ENCODE measurements at places on chromosomes 6 and 20. TPM values are rescaled to one million over a fixed set of nuclear protein-coding genes. Genes with fewer than 3 reads are reported as not detected.
A peak's percentile ranks its signal among the peaks of the same experiment; 100 is the strongest.

Gene SNAP25
- total RNA-seq, result 5.3 TPM

Gene EDN3
- total RNA-seq, result not detected

GRCh38 chr6:135282395-135282794 is 101.3 kb downstream of the MYB start:
- no peaks in the 10 kb centered on the region for H3K4me1 ChIP-seq
- H3K36me3 ChIP-seq, result no peaks in the 10 kb centered on the region
- H3K27me3 ChIP-seq, result no peaks in the 10 kb centered on the region
- no peak for DNase-seq
- no peak overlapping the region for H3K4me3 ChIP-seq

DNA sequence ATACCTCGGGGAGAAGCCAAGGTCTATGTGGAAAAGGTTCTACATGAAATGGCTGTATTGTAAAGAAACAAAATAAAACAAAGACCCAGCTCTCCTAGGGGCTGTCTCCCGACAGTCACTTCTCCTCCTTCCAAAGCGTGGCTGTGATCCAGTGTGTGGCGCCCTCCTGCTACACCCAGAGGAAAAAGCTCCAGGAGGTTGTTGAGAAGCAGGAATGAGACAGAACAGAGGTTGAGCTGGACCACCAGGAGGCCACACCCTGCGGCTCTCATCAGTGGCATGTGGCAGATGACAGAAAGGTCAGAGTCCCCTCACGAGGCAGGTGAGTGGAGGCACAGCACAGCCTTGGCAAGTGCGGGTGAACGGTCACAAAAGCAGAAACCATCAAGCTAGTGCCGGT is 236.0 kb downstream of the TBXT start:
- no peak overlapping the region for H3K27ac ChIP-seq
- no peak for DNase-seq
- H3K4me3 ChIP-seq, result no peak overlapping the region

DNA sequence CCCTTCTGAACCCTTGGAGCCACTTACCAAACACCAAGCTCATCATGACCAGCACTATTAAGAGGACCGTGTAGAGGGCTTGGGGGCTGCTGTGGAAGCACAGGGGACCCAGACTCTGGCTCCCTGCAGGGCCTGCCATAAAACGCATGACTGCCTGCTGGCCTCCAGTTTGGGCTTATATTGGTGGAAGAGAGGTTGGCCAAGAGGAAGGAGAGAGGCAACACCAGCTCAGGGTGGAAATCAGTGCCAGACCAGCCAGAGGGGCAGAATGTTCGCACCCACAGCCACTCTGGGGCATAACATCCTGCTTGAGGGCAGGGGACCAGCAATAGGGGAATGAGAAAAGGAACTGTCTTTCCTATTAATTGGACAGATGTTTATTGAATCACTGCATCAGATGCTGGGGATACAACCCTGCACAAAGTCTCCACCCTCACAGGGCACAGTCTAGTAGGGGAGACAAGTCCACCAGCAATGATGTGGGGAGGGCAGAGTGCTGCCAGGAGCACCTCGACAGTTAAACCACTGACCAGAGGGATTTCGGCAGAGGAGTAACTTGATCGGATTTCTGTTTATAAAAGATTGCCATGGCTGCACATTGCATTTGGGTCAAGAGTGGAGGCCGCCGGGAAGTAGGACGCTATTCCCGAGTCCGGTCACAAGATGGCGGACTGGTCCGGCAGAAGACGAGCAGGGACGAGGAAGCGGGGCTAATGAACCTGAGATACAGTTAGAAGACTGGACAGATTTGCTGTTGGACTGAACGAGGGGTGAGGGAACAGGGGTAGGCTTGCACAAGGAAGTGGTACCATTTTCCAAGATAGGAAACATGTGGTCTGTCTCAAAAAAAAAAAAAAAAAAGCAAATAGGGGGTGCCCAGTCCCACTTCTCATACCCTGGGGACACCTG is at the start of gene LY6G5C:
TSS of gene LY6G5C (minus strand) at position 842 of the 909 bp plus-strand sequence. CDS start at position 148, 694 bp downstream.
- peak within 1 kb of the TSS; percentile 88 for H3K27ac ChIP-seq
- DNase-seq, result peak; percentile 85
- H3K4me3 ChIP-seq, result peak within 1 kb of the TSS; percentile 40
- no peaks in the 10 kb centered on the region for H3K4me1 ChIP-seq
- H3K36me3 ChIP-seq, result no peaks in the 10 kb centered on the region

GRCh38 chr6:20998748-20999448 is 464.6 kb downstream of the CDKAL1 start:
- no peak for DNase-seq
- no peak overlapping the region for H3K27ac ChIP-seq
- H3K4me1 ChIP-seq, result no peaks in the 10 kb centered on the region

- no peaks in the 10 kb centered on the region for H3K27me3 ChIP-seq
- H3K36me3 ChIP-seq, result no peaks in the 10 kb centered on the region
- no peak overlapping the region for H3K4me3 ChIP-seq
- H3K4me1 ChIP-seq, result no peaks in the 10 kb centered on the region
These were observed 96.4 kb downstream of the RPS12 start for GRCh38 chr6:132910759-132911158.

- H3K36me3 ChIP-seq, result no peaks in the 10 kb centered on the region
- no peak for DNase-seq
- no peaks in the 10 kb centered on the region for H3K4me1 ChIP-seq
- H3K27ac ChIP-seq, result no peak overlapping the region
These were observed 3.9 kb downstream of the RAB44 start for GRCh38 chr6:36701401-36701991.

GRCh38 chr6:82573254-82573972 is 209.8 kb downstream of the TPBG start:
- no peaks in the 10 kb centered on the region for H3K4me1 ChIP-seq
- H3K27ac ChIP-seq, result no peak overlapping the region
- H3K36me3 ChIP-seq, result no peaks in the 10 kb centered on the region
- no peak overlapping the region for H3K4me3 ChIP-seq
- no peaks in the 10 kb centered on the region for H3K27me3 ChIP-seq

DNA sequence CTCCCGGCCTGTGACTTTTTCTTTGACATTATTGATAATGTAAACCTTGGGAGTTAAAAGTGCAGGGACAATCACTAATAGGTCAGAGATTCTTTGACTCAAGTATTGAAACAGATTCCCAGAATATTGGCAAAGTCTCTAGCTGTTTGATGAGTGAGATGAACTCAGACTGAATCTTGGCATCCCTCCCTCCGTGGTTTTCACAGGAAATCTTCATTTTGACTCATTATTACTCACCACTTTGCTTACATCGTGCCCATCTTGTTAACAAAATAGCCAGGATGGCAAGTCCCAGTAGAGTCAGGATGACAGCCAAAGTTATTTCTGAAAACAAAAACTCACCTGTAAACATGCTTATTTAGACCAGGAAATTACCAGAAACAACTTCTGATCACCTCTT is 2.0 kb downstream of the TSBP1 start:
- DNase-seq, result no peak
- H3K4me3 ChIP-seq, result no peak overlapping the region
- no peaks in the 10 kb centered on the region for H3K4me1 ChIP-seq
- H3K27me3 ChIP-seq, result no peaks in the 10 kb centered on the region
- H3K27ac ChIP-seq, result no peak overlapping the region

DNA sequence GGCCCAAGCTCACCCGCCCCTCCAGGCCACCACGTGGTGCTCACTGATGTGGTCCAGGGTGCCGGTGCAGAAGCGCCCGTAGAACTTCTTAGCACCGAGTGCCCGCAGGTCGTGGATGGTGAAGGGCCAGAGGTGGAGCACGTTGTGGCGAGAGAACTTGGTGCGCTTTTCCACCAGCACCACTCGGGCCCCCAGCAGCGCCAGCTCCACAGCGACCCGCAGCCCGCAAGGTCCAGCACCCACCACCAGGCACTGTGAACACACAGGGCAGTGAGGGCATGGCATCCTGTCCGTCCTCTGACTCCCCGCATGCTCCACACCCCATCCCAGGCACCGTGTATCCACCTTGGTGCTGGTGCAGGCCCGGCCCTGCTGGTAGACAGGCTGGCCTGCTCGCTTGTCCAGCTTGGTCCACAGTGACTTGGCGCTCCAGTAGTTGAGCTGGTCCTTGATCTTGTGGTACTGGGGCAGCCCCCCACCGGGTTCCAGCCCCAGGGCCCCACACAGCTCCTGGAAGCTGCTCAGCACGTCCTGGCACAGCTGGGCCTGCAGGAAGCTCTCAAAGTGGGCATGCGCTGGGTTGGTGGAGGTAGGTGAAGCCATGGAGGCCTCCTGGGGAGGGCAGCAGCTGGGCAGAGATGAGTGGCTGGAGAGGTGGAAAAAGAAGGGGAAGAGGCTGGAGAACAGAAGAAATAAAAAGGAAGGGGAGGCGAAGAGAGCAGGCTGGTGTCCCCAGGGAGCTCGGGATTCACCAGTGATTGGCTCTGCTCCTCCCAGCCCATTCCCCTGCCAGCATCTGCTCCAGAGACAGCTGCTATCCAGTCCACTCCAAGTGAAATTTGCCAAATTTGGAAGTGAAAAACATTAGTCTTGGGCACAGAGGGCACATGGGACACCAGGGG is 1.7 kb downstream of the MICAL1 start:
- no peaks in the 10 kb centered on the region for H3K36me3 ChIP-seq
- DNase-seq, result peak; percentile 51
- H3K4me1 ChIP-seq, result no peaks in the 10 kb centered on the region
- peak overlapping the region; percentile 80 for H3K27ac ChIP-seq
- no peak overlapping the region for H3K4me3 ChIP-seq
